ENCODE measurements at places on chromosomes 1 and 21.

DNA sequence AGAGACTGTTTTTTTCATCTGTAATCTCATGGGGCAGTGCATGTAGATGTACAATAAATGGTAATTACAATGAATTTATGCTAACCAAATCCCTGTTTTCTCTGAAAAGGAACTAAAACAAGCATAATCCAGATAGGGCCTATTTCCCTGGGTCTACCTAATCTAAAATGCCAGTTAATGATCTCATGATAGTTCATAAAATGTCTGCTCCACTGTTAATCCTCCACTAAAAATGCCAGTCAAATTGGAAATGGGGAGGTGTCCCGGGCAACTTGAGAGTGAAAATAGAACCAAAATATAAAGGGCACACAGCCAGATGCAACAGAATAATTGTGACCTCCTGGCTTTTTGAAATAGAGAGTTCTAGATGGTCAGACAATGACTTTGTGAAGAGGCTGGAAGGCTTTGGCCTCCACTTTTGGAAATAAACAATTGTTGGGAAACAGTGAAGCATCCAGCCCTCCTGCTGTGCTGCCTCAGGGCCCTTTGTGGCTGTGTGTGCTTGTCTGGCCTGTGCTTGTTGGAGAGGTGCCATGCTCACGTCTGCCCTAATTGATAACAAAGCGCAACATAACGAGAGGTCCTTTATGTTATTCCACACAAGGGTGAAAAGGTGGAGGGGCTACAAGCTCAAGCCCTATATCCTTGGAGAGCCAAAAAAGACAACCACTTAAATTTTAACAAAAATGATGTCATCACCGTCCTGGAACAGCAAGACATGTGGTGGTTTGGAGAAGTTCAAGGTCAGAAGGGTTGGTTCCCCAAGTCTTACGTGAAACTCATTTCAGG, 97.7 kb downstream of the ATP5PO start:
- DNase-seq, result no peak

- DNase-seq, result no peak
Observed at GRCh38 chr1:173410794-173411236, 66.3 kb upstream of the PRDX6 start.

DNA sequence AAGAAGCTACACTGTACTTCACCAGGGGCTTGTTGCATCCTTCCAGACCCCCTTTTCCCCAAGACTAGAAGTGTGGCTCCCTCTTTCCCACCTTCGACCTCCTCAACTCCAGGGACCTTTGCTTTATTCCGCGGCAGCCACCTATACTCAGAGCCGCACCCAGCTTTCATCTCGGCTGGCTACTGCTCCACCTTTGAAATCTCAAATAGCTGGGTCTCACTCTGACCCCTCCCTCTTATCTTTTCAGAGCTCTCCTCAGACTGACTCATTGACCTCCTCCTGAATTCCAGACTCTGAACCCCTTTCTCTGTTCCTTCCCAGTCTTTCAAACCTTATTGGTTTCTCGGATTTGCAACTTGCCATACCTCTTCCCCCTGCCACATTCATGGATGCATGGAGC, 144.7 kb upstream of the JUN start:
- no peak for DNase-seq

DNA sequence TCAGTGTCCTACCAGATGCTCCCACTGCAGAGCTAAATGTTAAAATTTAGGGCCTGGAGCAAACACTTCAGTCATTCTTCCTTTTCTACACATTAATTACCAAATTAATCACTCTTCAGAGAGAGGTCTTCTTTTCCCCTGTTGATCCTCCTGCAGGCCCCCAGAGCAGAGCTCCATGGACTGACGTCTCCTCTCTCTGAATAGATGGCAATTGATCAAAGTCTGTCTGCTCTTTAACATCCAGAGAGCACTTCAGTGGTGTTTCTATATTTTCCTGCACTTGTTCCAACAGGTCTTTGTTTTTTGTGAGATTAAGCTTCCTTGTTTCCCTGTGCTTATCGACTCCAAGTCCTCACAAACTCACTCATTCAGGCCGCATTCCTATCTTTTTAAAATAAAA, 239.3 kb downstream of the SIPA1L2 start:
- no peak for DNase-seq

- no peak for DNase-seq
Observed at GRCh38 chr21:45971616-45972352, 9.8 kb upstream of the COL6A1 start.

DNA sequence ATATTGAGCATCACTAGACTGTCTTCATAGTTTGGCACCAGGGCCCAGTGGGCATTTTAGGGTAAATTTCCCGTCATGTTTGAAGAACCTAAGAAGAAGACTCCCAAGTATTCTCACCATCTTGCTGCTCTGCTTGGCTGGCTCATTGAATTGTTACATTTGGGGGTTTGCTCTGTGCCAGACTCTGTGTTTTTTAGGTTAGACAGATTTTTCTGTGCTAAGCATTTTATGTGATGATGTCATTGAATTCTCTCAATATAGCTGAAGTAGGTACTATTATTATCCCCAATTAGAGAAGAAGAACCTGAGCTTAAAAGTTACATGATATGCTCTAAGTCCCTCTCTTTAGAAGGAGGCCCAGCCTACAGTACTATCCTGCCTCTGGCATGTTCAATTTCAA, 28.0 kb upstream of the DNASE2B start:
- DNase-seq, result no peak

- DNase-seq, result no peak
Observed at GRCh38 chr1:26164861-26165842, 3.6 kb downstream of the C1orf232 start.

DNA sequence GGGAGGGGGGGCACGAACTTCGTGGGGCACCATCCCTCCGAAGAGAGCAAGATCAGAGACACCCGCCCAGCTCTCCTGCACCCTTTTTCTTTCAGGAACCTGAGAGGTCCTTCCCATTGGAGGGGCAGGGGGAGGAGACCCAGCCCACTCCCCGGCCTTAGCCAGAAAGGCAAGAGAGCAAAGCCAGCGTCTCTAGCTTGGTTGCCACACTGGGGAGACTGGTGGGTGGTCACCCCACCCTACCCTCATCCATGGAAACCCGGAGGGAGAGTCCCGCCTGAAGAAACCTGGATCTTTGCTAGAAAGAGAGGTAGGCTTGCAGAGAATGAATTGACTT, 246 bp downstream of the ATP2B4 start:
- no peak for DNase-seq

DNA sequence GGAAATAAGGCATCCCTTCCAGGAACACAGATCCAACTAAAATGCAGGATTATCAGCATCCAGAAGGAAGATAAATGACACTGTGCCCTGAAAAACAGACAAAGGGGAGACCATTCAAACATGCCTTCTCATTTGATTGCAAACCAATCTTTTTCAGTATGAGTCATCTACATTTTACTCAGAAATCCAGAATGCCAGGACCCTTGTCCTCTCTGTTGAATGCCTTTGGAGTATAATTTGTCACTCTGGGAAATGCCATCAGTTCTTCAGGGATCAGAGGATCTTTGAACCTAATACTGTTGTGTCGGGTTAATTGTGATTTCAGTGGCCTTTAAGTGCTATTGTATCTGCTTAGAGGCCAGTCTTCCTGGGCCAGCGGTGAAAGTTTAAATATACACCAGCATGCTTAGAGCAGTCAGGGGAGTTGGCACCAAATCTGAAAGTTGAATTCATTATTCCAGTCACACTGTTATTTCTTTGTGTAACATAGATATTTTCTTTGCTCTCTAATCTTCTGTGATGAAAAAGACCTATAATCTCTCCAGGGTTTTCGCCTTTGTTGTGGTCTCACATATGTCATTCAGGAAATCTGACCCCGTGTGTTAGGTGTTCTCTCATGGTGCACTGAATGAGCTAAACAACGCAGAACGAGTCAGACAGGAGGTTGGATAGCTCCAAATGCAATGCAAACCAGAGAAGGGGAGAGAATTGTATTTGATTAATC, 364.8 kb upstream of the SGIP1 start:
- no peak for DNase-seq

DNA sequence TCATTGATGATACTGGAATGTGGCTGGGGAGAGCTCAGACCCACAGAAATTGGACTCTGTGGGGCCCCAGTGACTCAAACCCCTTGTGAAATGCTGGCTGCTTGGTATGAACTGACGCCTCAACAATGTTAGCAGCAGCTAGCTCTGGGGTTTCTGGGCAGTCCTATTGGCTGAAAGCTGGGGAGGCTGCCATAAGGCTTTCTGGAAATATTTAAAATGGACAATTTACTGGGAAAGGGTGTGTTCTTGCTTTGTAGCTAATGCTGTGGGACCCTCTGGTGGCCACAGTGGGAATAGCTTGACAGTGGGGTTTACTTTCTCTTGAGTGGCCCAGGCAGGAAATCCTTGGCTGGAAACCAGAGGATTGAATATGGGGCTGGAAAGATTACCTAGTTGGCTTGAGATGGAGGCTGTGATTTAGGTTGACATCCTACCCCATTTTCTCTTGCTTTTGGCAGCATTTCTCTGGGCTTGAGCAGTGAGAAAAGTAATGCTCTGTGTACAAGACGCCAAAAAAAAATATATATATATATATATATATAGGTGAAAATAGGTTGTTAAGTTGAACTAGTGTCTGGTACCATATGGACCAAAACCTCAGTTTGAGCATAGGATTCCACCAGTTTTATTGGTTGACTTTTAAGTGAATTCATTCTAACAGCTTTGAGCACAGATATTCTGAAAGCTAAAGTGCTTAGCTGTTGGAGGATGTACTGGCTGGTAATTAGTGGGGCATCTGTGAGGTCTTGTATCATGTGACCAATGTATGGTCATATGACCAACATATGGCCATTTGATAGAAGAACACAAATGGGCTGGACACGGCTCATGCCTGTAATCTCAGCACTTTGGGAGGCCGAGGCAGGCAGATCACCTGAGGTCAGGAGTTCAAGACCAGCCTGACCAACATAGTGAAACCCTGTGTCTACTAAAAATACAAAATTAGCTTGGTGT, 8.2 kb upstream of the S100A10 start:
- DNase-seq, result peak; percentile 74
